ENCODE measurements at places on chromosomes 4 and X.

DNA sequence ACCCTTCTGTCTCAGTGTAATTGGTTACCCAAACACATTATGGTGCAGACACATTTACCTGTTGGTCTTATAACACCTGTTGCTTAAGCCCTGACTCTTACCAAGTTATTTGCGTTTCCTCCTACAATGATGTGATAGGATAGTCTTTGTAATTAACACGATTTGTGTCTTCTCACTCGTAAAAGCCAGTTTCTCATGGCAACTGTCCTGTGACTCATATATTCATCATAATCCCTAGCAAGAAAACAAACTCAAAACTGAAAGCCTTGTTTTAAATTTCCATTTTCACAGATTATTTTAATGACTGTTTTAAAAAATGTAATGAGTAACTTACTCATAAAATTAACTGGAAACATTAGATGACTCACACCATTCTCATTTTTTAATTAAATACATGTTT lies 495.2 kb downstream of the NLGN4X start:
- DNase-seq = no peak

GRCh38 chr4:125125276-125125675 lies 189.5 kb upstream of the FAT4 start:
- no peak for DNase-seq

- DNase-seq = no peak
Measured at GRCh38 chr4:54837576-54838140, 179.9 kb downstream of the KIT start.

DNA sequence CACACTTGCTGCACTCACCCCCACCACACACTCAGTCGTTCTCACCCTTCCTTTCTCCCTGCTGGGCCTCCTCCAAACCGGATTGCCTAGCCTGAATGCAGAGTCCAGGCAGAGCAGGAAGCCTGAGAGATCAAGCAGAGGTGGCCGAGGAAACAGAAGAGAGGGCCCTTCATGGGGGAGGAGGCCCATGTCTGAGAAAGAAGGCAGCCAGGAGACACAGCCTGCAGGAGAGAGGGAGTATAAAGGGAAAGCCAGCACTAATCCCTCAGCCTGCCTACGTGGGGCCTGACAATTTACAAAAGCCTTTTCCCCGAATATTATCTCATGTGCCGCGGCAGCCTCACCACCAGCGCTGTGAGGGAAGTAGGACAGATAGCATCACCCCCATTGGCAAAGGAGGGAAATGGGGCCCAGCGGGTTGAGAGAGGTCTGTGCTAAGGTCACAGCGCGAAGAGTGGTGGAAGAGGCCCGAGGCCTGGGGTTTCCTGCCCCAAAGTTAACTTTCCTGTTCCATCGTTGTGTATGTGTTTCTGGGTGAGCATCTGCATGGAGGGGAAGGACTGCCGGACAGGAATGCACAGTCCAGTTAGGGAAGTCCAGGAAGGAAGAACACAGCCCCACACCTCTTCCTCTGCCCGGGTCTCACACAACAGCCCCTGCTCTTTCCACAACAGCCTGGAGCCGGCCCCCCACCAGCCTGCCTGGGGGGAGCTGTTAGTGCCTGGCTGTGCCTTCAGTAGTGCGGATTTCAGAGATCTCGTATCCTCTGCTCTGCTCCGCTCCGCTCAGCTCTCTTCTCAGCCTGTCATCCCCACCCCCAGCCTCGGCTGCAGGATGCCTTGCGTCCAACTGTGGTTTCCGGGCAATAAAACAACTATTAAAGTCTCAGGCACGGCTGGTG lies 50.9 kb upstream of the BCOR start:
- DNase-seq = no peak

- no peak for DNase-seq
Measured at GRCh38 chr4:30763321-30763727, 43.2 kb downstream of the PCDH7 start.

Measured in substantia nigra (tissue), 51 donors.